ENCODE measurements at places on chromosomes 5 and 9.

DNA sequence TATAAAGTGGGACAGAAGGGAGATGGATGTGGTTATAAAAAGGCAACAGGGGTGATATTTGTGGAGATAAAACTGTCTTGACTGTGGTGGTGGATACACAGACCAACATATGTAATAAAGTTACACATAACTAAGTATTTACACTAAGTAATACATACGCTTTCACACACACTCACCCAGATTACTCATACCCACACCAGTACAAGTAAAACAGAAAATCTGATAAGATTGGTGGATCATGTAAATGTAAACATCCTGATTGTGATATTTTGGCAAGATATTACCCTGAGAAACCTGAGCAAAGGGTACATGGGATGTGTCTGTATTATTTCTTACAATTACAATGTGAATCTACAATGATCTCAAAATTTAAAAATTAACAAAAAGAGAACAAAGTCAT lies 53.3 kb upstream of the SLIT3 start:
- no peak for DNase-seq

- DNase-seq, result no peak
Measured at GRCh38 chr5:88515881-88516819, 247.5 kb upstream of the TMEM161B start.

GRCh38 chr5:128799945-128800344 lies 165.3 kb upstream of the SLC27A6 start:
- no peak for DNase-seq

- DNase-seq, result no peak
Measured at GRCh38 chr9:113634596-113635515, 171.3 kb downstream of the RGS3 start.

Data from activated CD4-positive, alpha-beta T cell treated with anti-CD3 and anti-CD28 coated beads for 4 hours (primary cell).